Smooth muscle cell of trachea (primary cell): ENCODE measurements at places on chromosomes 3 and 15. TPM values are rescaled to one million over a fixed set of nuclear protein-coding genes. Genes with fewer than 3 reads are reported as not detected.

Gene CKMT1A
- not detected in 2 replicates for total RNA-seq

Gene RARRES1
- total RNA-seq: 48.3 and 232 TPM in 2 replicates

Gene GOLGA6B
- not detected in 2 replicates for total RNA-seq

Gene CD200
- total RNA-seq: not detected in 2 replicates
